ENCODE measurements at places on chromosomes 1 and 21.

DNA sequence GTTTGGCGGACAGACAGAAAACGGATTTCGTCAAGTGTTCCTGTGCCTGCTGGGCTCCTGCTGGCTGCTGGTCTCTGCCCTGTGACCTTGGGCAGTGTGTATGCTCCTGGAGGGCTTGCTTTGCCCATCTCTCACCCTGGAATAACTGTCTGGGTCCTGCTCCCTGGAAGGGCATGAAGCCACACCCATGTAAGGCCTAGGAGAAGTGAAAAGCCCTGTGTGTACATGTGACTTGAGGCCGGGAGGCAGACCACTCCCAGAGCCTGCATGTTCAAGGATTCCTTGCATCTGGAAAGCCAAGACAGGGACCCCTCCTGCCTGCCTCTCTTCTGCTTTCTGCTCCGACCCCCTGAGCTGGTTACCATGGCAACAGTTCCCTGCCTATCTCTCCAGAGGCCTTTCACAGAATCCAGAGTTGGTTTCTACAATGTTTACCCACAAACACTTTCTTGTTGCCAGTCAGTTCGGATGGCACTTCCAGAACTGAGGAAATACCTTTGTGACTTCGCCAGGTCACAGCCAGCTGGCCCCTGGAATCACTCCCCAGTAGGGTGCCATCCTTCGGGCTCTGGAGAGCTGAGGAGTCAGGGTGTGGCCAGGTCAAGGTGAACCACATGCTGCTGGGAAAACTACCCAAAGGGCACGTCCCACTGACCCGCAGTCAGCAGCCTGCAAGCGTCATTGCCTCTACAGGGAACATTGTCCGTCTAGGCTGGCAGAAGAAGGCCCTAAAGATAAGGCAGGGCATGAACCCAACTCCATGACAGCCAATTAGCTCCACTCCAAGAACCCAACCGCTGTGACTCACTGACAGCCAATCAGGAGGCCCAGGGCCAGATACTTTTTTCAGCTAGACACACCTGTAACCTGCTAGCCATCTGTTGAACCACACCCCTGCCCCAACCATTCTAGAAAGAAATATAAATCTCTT lies 14.7 kb upstream of the GPR37L1 start:
- no peak for DNase-seq

GRCh38 chr1:46452931-46453325 lies 36.7 kb upstream of the DMBX1 start:
- no peak for DNase-seq

- DNase-seq, result no peak
Measured at GRCh38 chr1:68490046-68490651, 6.7 kb downstream of the DEPDC1 start.

DNA sequence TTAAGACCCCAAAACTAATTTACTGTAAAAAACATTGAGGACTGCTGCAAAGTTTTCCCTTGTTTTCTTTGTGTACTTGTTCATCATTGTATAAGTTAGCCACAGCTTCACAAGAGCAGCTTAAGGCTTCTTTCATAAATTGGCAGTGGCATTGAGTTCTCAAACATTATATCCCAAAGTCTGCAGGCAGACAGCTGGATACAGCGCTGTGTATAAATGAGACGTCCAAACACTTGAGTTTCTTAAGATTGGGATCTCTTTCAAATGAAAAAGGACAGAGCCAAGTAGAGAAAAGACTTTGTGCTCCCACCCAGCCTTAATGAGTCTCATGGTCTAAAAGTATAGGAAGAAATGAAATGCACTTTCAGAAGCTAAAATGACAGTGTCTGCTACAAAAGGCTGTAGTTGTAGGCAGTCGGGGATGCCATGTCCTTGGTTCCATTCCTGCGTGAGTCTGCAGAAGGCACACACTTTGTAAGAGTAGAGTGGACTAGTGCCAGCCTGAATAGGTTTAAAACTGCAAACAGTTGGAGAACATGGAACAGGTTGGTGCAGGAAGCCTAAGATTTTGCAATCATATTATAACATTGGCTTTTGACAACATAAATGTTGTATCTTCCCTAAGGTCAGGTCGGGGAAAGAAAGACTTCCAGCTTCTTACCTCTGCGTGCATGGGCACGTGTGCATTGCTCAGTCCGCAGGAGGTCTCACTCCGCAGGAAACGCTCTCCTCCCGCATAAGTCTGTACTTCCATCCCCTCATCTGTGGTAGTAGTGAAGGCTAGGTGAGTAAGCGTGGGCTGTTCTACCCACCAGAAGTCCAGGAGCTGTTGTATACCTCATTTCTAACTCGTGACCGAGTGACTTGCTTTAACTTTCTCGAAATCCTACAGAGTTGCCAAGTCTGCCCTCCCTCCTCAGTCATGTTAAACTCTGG lies 94.4 kb downstream of the CD247 start:
- no peak for DNase-seq

DNA sequence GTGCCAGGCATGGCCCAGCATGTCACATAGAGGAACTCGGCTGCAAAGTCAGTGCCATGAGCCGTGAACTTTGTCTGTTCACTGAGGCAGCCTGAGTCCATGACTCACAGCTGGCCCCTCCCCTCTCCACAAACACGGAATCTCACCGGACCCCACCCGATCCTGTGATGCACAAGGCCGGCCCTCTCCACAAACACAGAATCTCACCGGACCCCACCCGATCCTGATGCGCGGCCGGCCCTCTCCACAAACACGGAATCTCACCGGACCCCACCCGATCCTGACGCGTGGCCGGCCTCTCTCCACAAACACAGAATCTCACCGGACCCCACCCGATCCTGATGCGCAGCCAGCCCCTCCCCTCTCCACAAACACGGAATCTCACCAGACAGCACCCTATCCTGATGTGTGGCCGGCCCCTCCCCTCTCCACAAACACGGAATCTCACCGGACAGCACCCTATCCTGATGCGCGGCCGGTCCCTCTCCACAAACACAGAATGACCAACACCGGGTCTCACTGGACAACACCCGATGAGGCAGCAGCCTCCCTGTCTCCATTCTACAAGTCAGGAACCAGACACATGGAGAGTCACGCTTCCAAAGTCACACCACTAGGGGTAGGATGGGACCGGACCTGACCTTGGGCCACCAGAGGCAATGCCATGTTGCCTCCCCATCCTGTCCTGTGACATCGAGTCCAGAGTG lies 39.6 kb upstream of the GPR153 start:
- DNase-seq, result no peak

Data from posterior vena cava (tissue), 2 donors.